SK-N-MC (cell line): ENCODE measurements at places on chromosomes 2 and 18.

DNA sequence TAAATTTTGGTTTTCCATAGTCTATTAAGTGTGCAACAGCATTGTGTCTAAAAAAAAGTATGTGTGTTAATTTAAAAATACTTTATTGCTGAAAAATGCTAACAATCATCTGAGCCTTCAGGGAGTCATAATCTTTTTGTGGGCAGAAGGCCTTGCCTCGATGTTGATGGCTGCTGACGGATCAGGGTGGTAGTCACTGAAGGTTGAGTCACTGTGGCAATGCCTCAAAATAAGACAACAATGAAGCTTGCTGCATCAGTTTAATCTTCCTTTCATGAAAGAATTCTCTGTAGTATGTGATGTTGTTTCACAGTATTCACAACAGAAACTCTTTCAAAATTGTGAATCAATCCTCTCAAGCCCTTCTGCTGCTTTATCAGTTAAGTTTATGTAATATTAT is 31.3 kb downstream of the HDHD2 start:
- DNase-seq: no peak

DNA sequence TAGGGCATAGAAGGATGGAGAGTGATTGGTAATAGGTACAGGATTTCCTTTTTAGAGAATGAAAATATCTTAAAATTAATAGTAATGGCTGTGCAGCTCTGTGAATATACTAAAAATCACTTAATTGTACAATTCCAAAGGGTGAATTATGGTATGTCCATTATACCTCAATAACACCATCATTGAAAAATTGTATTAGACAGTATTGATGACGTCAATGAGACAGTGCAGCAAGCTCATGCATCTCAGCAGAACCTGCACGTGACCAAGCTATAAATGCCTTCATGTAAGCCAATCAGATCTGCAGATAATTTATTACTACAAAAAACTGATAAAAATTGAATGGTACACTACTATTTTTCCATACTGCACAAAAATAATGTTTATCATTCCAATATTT is 354.4 kb upstream of the CDH19 start:
- no peak for DNase-seq

- no peak for DNase-seq
These were observed at the start of gene GALNT3 for GRCh38 chr2:165793779-165794535. GALNT3 (minus strand) TSS chr2:165794247; CDS start chr2:165770700, 23,547 bp downstream.

GRCh38 chr2:46091961-46092667 is 205.1 kb upstream of the EPAS1 start:
- no peak for DNase-seq

- DNase-seq: no peak
These were observed 135.4 kb downstream of the TMEM17 start for GRCh38 chr2:62370321-62371250.

GRCh38 chr2:49812730-49813129 is 658.4 kb upstream of the FSHR start:
- no peak for DNase-seq

DNA sequence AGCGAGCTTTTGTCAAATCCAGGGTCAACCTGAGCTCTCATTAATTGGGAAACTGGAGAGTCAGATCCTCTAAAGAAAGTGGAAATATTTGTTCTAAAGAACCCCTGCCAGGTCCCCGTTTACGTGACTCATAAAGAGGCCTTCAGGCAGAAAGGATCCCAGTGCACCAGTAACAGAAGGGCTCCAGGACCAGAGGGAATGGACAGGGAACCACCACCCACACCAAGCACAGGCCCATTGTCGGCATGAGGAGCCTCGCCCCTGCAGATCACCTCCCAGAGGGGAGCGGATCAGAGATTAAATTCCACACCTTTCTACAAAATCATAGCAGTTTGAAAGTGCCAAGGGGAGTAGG is 16.4 kb upstream of the C1QL2 start:
- DNase-seq: no peak
